ENCODE measurements at places on chromosomes 2 and 18. TPM values are rescaled to one million over a fixed set of nuclear protein-coding genes. Genes with fewer than 3 reads are reported as not detected.

The CDKL4 gene
- not detected for polyA plus RNA-seq

The NEU4 gene
- polyA plus RNA-seq, result 2.8 TPM

The CD302 gene
- 8.7 TPM for polyA plus RNA-seq

The ME2 gene
- polyA plus RNA-seq, result 20.5 TPM

The CELF4 gene
- 1.5 TPM for polyA plus RNA-seq

The IL36RN gene
- not detected for polyA plus RNA-seq

The ATOH8 gene
- polyA plus RNA-seq, result 18.6 TPM

The NFATC1 gene
- 4.3 TPM for polyA plus RNA-seq

DNA sequence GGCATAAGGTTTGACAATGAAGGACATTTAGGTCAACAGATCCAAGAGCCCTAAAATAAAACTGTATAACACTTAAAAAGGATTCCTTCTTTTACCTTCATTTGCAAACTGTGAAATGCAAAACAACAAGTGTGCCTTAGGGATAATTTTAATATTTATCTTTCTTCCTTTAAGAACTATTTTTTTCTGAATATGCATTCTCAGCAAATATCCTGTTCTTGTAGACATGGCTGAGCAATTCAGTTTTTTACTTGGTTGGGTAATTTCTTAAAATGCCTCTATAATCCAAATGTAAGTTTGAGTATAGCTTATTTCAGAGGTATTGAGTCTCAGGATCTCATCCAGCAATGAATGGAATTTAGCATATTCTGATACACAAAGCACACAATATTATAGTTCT is 43.0 kb upstream of the KCNJ3 start:
- DNase-seq, result no peak

GRCh38 chr2:205994344-205994743 is 91.6 kb downstream of the INO80D start:
- no peak for DNase-seq

DNA sequence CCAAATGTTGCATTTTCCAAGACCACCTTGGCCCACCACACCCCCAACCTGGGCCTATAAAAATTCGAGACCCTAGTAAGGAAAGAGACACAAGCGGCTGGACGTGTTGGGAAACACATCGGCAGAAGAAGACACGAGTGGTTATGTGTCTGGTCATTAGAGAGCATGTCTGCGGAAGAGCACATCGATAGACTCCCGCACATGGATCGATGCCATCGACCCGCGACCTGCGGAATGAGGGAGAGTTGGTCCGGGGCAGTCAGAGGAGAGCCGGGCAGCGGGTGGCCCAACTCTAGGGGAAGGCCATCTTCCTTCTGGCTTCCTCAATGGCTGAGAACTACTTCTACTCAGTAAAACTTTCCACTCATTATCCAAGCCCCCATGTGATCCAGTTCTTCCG is 219.4 kb downstream of the TGIF1 start:
- no peak for DNase-seq

DNA sequence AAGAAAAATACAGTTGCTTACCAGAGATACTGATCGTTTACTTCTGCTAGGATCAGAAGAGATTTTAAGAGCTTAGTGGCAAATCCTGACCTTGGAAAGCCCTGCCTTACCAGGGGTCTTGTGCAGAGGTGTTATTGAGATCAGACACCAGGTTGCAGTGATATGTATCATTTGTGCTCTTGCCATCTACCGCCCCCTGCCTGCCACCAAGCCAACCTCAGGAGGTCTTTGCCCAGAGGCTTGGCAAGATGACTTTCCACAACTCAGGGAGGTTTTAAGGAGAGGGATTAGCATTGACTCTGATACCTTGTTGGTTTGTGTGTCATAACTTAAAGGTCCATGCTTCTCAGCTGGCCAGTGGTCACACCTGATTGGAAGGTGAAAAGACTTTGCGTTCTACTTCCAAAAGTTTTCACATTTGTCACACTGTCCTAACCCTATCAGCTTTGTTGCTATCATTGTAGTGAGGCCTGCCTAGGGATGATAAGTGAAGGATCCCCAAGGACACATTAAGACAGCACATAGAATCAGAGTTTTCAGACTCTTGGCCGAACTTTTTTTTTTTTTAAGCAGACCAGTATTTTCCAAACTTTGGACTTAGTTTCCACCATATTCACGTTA is 46.2 kb upstream of the MGAT5 start:
- peak; percentile 24 for DNase-seq

DNA sequence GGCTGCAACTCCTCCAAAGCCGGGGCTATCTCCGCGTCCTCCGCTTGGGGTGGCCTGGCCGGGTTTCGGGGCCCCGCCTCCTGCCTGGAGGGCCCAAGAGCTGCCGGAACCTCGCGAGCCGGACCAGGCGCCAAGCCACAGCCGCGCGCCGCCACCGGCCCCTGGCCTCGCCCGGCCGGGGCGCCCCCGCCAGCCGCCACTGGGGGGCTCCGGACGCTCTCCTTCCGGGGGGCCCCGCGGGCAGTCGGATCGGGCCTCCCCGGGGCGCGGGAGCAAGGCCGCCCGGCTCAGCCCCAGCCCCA is 17.4 kb upstream of the HAAO start:
- peak; percentile 88 for DNase-seq

DNA sequence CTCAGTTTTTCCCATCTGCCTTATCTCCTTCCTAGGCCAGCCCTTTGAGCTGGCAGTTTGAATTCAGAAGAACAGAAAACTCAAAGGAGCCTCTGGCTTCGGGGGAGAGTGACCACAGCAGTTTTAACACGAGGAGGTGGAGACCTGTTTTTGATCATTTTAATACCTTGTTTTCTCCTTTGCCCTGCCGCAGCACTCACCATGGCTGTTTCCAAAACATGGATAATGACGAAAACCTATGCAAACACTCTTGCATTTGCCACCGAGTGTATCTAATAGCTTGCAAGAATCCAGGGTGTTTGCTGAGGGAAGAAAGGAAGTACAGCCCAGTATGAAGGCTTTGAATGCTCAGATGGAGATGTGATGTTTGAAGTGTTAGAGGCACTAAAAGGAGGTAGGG is 167.1 kb downstream of the PRKCE start:
- DNase-seq, result no peak

DNA sequence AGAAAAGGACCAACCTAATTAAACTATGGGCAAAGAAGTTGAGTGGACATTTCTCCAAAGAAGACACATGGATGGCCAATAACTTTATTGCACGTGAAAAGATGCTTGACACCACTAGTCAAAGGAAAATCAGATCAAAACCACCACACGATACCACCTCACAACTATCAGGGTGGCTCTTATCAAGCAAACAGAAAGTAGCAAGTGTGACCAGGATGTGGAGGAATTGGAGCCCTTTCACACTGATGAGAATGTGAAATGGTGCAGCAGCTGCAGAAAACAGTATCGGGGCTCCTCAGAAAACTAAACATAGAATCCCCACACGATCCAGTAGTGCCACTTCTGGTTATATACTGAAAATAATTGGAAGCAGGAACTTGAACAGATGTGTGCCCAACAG is 72.2 kb upstream of the ALKAL2 start:
- DNase-seq, result no peak

DNA sequence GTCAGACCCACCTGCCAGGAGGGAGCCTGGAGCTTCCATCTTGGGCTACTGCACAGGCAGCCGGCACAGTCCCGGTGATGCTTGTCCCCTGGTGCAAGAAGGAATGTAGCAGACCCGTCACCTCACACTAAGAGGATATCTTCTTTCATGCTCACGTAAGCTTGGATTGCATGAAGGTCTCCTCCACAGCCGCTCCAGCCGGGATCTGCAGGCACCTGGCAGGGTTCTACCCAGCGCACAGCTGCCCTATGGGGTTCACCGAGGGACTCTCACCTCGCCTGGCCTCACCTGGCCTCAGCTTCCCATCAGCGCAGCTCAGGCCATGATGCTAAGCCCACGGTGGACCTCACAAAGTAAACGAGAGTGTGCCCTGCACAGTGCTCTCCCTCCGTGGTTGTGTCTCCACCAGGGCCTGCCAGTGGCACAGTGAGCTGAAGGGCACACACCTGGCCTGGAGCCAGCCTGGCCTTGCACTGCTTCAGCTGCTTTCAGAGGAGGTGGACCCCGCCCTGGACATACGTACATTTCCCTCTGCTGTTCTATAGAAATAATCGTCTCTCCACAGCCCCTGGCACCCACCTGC is 239.1 kb downstream of the SEPTIN10 start:
- DNase-seq, result no peak

DNA sequence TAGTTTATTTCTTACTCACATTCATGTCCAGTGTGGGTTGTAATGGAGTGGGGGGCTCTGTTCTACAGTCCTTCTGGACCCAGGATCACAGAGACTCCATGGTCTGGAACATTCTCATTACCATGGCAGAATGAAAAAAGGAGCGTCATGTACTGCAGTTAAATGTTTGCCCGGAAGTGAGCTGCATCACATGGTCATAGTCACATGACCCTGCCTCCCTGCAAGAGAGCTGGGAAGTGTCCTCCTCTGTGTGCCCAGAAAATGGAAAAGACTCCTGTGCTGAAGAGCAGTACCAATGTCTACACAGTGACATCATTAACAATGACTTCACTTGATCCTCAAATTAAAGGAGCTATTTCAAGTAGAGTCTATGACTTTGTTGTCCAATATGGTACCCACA is 74.0 kb upstream of the ZBTB14 start:
- no peak for DNase-seq

DNA sequence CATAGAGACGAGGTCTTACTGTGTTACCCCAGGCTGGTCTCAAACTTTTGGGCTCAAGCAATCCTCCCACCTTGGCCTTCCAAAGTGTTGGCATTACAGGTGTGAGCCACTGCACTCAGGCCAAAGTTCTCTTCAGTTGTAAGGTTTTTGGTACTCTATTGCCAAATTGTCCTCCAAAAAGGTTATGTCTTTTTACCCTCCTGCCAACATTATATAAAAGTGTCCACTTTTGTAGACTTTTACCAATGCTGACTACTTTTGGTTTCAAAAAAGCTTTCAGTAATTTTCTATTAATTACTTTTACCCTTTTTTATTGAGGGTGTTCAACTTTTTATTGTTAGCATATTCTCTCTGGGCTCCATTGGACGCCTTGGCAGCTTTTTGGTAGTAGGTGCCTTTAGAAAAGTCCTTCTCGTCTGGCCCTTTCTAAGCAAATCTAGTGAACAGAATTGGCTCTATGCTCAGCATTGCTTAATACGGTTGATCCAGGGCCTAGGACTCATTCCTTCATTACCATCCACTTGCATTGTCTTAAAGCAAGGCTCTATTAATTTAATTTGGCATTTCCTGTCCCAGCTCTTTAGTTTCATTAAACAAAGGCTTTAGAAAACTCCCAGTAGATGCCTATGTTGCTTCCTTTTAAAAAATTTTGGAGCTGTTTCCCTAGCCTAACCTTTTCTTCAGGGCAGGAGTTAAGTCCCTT is 16.7 kb upstream of the IL1A start:
- DNase-seq, result no peak

- DNase-seq, result peak; percentile 18
These were observed 402.5 kb downstream of the STK39 start for GRCh38 chr2:167844714-167845530.

DNA sequence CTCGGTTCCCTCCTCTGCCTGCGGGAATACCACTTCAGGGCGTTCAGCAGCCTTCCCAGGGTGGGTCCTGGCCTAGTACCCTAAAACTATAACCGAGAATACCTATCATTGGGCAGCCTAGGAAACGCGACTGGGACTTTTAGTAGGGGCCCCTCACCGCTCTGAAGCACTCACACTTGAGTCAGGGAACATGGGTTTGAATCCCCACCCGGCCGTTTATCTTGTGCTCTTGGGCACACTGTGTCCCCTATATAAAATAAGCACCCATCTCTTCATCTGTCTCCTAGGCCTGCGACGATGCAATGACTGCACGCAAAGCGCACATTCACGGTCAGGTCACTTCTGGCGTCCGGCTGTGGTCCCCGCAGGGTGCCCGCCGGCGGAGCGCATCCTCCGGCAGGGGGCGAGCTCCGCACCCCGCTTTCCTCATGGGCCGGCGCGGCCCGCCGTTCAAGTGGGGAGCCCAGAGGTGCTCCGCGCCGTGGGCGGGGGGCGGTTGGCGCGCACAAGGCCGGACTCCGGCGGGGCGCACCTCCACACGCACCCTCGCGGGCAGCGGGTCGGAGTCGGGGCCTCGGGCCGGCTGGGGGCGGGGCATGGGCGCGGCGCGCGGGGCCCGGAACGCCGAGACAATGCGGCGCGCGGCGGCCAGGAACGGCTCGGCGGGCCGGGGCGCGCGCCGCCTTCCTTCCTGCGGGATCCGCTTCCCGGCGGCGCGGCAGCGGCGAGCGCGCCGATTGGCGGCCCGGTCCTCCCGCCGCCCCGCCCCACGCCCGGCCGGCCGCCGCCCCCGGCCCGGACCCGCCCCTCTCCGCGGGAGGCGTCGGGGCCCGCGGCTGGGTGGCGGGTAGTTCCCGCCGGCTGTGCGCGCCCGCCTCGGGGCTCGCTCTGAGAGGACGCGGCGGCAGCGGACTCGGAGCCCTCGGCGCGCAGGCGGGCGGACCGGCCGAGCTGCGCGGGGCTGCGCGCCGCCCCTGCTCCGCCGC is at the start of gene ASAP2:
ASAP2 (plus strand) TSS at position 850 of the 986 bp plus-strand sequence. CDS start 293 bp downstream, outside the sequence.
- peak; percentile 83 for DNase-seq

GRCh38 chr2:3264010-3264744 is 113.4 kb downstream of the EIPR1 start:
- no peak for DNase-seq

GRCh38 chr2:88671786-88672427 is 19.6 kb upstream of the RPIA start:
- peak; percentile 56 for DNase-seq

GRCh38 chr18:48230467-48231113 is 178.6 kb downstream of the ZBTB7C start:
- no peak for DNase-seq

DNA sequence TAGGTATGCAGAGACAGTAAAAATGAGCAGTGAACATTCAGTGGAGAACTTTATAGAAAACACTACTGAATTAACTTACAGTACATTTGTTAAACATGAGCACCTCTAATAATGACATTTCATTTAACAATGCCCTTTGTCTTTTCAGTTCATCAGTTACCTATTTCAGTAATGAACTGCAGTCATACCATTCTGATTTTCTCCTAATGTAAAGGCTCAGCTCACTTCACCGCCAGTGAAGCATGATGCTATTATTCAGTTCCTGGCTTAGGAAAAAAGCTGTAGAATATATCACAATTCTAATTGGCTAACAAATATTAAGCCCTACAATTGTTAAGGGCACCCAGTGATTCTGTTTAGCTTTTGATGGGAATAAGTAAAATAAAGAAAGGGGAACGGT is 37.1 kb upstream of the CCDC93 start:
- DNase-seq, result no peak

- DNase-seq, result no peak
These were observed 28.4 kb downstream of the MEX3C start for GRCh38 chr18:51168960-51169662.

- DNase-seq, result no peak
These were observed 57.0 kb upstream of the CD226 start for GRCh38 chr18:70004696-70005095.

GRCh38 chr2:20506201-20506685 is 59.4 kb downstream of the RHOB start:
- no peak for DNase-seq

DNA sequence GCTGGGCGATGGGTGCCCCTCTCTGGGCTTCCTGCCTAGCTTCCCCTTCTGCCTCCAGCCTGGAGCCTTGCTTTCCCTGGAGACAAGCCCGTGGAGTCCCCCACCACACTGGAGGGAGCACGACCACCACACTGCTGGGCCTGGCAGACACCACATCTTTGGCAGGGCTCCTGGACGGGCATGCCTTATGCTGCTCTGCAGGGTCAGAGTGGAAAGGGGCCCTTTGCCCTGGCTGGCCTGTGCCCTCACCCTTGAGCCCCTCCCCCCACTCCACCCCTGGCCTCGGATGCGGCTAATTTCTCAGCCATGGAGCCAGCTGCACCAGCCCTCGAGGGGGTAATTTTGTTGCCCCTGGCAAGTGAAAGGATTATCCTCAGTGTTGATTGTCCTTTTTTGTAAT is 194.5 kb downstream of the LOXHD1 start:
- no peak for DNase-seq

Measured in kidney (tissue), 22 donors.